ENCODE measurements at places on chromosomes 13 and 19. TPM values are rescaled to one million over a fixed set of nuclear protein-coding genes. Genes with fewer than 3 reads are reported as not detected.
A peak's percentile ranks its signal among the peaks of the same experiment; 100 is the strongest.

CFD gene
- 1.8 TPM for total RNA-seq

SHD gene
- total RNA-seq, result not detected

DNA sequence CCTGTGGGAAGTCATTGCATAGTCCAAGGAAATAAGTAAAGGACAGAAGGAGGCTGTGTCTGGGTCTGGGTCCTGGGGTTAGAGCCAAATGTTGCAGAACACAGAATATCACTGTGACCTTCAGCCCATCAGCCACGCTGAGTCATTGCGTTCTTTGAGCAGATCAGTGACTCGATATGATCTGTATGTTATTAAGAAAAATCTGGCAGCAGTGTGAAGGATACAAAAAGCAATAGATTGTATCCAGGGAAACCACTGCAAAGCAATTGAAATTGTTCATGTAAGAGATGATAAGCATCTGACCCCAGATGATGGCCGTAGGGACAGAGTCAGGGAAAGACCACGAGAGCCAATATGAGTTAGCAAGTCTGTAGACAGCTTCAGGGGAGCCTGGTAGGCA, 1575.1 kb upstream of the SLC10A2 start:
- H3K27me3 ChIP-seq, result no peaks in the 10 kb centered on the region
- no peak for DNase-seq
- no peak overlapping the region for H3K4me3 ChIP-seq
- no peaks in the 10 kb centered on the region for H3K4me1 ChIP-seq

DNA sequence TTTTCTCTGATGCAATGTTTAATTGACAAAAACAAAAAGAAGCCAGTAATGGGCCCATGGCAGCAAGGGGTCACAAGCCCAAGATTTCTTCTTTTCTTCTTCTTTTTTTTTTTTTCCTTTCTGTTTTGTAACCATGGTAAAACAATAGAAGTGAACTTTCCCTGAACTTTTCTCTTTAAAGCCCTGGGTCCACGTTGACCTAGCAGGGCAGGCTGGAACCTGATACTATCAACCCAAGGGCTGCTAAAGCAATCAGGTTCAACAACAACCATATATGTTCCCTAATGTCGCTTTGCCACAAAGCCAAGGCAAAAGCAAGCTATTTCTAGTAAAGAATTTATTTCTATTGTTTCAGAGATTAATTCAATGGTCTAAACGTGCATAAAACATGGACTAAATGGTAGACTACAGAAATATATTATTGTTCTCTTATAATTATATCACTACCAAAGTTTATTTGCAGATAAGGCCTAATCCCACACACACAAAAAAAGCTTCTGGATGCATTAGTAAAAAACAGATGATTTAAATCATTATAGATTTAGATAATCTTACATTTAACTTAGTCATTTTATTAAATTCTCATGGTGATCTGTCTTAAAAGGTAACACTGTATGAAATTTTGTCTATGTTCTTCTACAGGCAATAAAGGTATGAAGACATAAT, 153.9 kb downstream of the DACH1 start:
- H3K36me3 ChIP-seq, result no peaks in the 10 kb centered on the region
- H3K4me3 ChIP-seq, result no peak overlapping the region
- DNase-seq, result no peak
- no peaks in the 10 kb centered on the region for H3K4me1 ChIP-seq
- no peaks in the 10 kb centered on the region for H3K27me3 ChIP-seq

GRCh38 chr19:14416817-14417231, 2.3 kb downstream of the DDX39A start:
- peak overlapping the region; percentile 99 for H3K27ac ChIP-seq
- peak overlapping the region; percentile 100 for H3K4me3 ChIP-seq
- peaks cover 49% of the 10 kb centered on the region for H3K4me1 ChIP-seq
- H3K36me3 ChIP-seq, result peaks cover 56% of the 10 kb centered on the region
- no peak for DNase-seq
- H3K27me3 ChIP-seq, result peaks cover 7% of the 10 kb centered on the region

DNA sequence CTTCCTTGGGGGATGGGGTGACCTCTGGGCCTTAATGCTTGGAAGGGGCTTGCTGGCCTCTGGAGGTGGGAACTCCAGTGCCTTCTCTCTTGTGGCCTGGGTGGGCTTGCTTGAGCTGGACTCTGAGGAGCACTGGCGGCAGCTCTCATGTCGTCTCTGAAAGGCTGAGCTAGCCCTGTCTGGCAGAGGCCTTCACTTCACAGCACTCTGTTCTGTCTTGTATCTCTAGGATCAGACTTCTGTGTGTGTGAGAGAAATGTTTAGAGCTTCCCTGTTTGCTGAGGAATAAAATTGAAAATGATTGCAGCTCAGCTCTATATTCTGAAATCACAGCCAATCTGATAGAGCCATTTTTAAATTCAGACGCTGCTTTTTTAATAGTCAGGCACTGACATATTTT, 185.3 kb downstream of the KCNRG start:
- H3K27ac ChIP-seq, result no peak overlapping the region
- H3K4me3 ChIP-seq, result no peak overlapping the region
- DNase-seq, result no peak
- no peaks in the 10 kb centered on the region for H3K4me1 ChIP-seq

DNA sequence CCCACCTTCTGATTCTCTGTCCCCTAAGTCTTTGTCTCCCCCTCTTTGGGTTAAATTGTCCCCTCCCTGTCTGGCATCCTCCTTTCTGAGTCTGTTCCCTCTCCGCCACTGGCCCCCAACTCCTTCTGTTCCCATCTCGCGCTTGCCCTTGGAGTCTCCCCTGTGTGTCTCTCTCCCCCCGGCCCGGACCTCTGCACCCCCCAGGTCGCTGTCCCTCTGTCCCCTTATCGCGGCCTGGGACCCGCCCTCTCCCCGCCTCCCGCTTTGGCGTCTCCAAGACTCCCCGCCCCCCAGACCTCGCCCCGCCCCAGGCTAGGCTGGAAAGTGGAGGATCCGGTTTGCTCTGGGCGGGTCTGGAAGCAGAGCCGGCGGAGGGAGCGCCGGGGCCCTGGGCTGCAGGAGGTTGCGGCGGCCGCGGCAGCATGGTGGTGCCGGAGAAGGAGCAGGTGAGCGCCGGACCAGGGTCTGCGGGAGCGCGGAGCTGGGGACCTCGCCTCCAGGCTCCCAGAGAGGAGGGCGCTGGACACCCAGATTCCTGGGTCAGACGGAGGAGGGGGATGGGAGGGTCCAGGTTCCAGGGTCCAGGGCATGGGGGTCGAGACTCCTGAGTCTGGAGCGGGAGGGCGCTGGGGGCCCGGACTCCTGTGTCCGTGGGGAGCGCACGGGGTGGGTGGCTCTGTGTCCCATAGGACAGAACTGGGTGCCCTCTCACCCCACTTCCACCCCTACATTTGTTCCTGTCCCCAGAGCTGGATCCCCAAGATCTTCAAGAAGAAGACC, at the start of gene TRPM4:
TRPM4 (plus strand) TSS at position 348 of the 780 bp plus-strand sequence; CDS start at position 423, 75 bp downstream.
- no peaks in the 10 kb centered on the region for H3K36me3 ChIP-seq
- peaks cover 4% of the 10 kb centered on the region for H3K4me1 ChIP-seq
- DNase-seq, result peak; percentile 60
- H3K4me3 ChIP-seq, result peak within 1 kb of the TSS; percentile 46

GRCh38 chr13:112959701-112960542, 9.1 kb upstream of the MCF2L start:
- DNase-seq, result no peak
- no peaks in the 10 kb centered on the region for H3K27me3 ChIP-seq
- H3K27ac ChIP-seq, result no peak overlapping the region
- no peaks in the 10 kb centered on the region for H3K36me3 ChIP-seq
- H3K4me1 ChIP-seq, result no peaks in the 10 kb centered on the region

DNA sequence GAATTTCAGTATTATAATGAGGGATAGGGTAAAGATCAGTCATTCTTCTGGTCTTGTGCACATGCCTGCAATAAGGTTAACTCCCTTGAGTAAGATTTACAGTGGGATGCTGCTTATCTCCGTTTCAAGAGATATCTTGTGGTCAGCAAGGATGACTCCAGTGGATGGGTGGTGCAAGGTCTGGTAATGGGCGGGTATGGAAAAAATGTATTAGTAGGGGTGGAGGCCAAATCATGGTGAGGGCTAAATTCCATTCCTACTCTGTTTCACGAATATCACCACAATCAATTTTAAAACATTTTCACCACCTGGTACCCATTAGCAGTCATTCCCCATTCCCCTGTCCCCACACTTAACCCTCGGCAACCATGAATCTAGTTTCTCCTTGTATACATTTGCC, 40.6 kb downstream of the CCDC122 start:
- no peak overlapping the region for H3K4me3 ChIP-seq
- H3K36me3 ChIP-seq, result no peaks in the 10 kb centered on the region
- no peak for DNase-seq
- no peak overlapping the region for H3K27ac ChIP-seq
- no peaks in the 10 kb centered on the region for H3K4me1 ChIP-seq
- no peaks in the 10 kb centered on the region for H3K27me3 ChIP-seq

- H3K4me1 ChIP-seq, result no peaks in the 10 kb centered on the region
- no peak for DNase-seq
- no peaks in the 10 kb centered on the region for H3K27me3 ChIP-seq
- H3K4me3 ChIP-seq, result no peak overlapping the region
- H3K36me3 ChIP-seq, result no peaks in the 10 kb centered on the region
These were observed 72.5 kb downstream of the EDNRB start for GRCh38 chr13:77846173-77846572.

- H3K27me3 ChIP-seq, result peaks cover 27% of the 10 kb centered on the region
- H3K4me1 ChIP-seq, result no peaks in the 10 kb centered on the region
- no peaks in the 10 kb centered on the region for H3K36me3 ChIP-seq
These were observed 22.2 kb downstream of the EFNB2 start for GRCh38 chr13:106513025-106513983.

DNA sequence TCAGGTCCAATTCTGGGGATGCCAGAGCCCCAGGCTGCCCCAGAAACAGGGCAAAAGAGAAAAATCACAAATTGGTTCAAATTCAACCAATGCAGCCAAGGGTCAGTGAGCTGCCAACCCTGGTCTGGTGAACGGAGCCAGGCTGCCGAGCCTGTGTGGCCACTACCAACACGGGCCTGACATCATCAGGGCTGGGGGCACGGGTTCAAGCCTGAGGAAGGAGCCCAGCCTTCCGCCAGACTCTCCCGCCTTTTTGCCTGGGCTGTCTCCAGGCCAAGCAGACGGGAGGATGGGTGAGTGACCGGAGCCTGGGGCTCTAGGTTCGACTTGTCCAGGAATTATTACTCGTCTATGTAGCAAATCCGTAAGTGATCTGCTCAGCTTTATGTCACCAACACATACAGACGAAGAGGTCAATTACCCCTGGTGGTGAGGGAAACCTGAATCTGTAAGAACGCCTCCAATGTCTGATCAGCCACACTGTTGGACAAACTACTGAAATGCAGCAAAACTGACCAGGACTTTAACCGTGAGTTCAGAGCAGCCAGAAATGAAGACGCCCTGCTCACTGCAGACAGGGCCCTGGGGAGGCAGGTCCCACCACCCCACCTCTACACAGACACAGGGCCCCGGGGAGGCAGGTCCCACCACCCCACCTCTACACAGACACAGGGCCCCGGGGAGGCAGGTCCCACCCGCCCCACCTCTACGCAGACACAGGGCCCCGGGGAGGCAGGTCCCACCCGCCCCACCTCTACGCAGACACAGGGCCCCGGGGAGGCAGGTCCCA, 31.8 kb downstream of the RAB20 start:
- no peak overlapping the region for H3K27ac ChIP-seq
- H3K36me3 ChIP-seq, result peaks cover 2% of the 10 kb centered on the region
- no peak overlapping the region for H3K4me3 ChIP-seq
- peaks cover 22% of the 10 kb centered on the region for H3K4me1 ChIP-seq
- H3K27me3 ChIP-seq, result no peaks in the 10 kb centered on the region
- no peak for DNase-seq

- H3K27ac ChIP-seq, result no peak overlapping the region
- no peak for DNase-seq
- H3K4me3 ChIP-seq, result no peak overlapping the region
- H3K4me1 ChIP-seq, result no peaks in the 10 kb centered on the region
- peaks cover 2% of the 10 kb centered on the region for H3K36me3 ChIP-seq
These were observed 162.5 kb downstream of the KCTD12 start for GRCh38 chr13:76723551-76724232.

GRCh38 chr13:33541962-33542308, 256.4 kb upstream of the STARD13 start:
- H3K4me1 ChIP-seq, result peaks cover 47% of the 10 kb centered on the region
- H3K27me3 ChIP-seq, result no peaks in the 10 kb centered on the region
- no peak for DNase-seq
- peaks cover 14% of the 10 kb centered on the region for H3K36me3 ChIP-seq

GRCh38 chr13:103525530-103525929, 459.3 kb upstream of the SLC10A2 start:
- DNase-seq, result no peak
- no peaks in the 10 kb centered on the region for H3K4me1 ChIP-seq
- H3K4me3 ChIP-seq, result no peak overlapping the region
- H3K36me3 ChIP-seq, result no peaks in the 10 kb centered on the region
- H3K27me3 ChIP-seq, result no peaks in the 10 kb centered on the region

GRCh38 chr19:2060884-2061494, 9.9 kb upstream of the MKNK2 start:
- H3K27ac ChIP-seq, result peak overlapping the region; percentile 98
- H3K4me1 ChIP-seq, result peaks cover 35% of the 10 kb centered on the region
- H3K36me3 ChIP-seq, result no peaks in the 10 kb centered on the region
- no peak for DNase-seq

- DNase-seq, result no peak
- no peak overlapping the region for H3K27ac ChIP-seq
- no peak overlapping the region for H3K4me3 ChIP-seq
- peaks cover under 1% of the 10 kb centered on the region for H3K4me1 ChIP-seq
- H3K27me3 ChIP-seq, result no peaks in the 10 kb centered on the region
These were observed 63.4 kb downstream of the SLC7A1 start for GRCh38 chr13:29532116-29532515.

DNA sequence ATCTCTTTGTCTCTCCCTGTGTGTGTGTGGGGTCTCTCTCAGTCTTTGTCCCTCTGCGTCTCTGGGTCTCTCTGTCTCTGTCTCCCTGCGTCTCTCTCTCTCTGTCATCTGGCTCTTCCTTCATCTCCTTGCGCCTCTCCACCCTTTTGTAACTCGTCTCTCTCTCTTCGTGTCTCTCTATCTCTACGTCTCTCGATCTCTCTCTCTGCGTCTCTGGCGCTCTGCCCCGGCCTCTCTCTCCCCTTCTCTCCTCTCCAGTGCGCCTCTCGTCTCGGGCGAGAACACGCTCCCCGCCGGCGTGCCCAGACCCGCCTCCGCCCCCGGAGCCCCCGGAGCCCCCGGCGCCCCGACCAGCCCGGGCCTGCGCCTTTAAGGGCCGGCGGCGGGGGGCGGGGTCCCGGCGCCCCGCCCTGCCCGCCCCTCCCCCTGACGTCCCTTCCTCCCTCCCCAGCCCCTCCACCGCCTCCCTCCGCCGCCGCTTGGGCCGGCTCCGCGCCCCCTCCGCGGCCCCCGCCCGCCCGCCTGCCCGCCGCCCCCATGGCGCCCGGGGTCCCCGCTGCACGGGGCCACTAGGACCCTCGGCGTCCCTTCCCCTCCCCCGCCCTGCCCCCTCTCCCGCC, at the start of gene MARK4:
MARK4 (plus strand) TSS at position 440 of the 620 bp plus-strand sequence. CDS start 318 bp downstream, outside the sequence.
- peaks cover 23% of the 10 kb centered on the region for H3K4me1 ChIP-seq
- H3K27ac ChIP-seq, result peak within 1 kb of the TSS; percentile 25
- peak; percentile 61 for DNase-seq

GRCh38 chr13:65857942-65858565, 1372.1 kb downstream of the PCDH9 start:
- DNase-seq, result no peak
- no peak overlapping the region for H3K4me3 ChIP-seq
- no peak overlapping the region for H3K27ac ChIP-seq

All from activated naive CD8-positive, alpha-beta T cell treated with anti-CD3 and anti-CD28 coated beads for 36 hours (primary cell).